ENCODE measurements at places on chromosomes 3 and 15.
A peak's percentile ranks its signal among the peaks of the same experiment; 100 is the strongest.

DNA sequence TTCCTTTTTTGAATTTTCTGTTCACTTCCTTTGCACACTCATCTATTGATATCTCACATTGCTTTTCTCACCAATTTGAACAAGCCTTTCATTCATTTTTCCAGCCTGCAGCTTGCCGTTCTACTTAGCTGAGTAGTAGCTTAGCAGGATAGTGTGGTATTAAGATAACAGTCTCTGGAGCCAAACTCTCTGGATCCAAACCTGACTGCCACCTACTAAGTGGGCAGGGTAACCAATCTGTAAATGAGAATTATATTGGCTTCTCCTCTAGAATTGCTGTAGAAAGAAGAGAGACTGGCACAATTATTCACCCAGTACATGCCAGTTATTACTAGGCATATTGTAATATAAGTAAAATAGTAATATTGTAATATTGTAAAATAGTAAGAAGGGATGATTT, 40.5 kb downstream of the AQP9 start:
- no peak for DNase-seq

- no peak for DNase-seq
Observed at GRCh38 chr3:76405196-76405595, 619.8 kb upstream of the ZNF717 start.

- DNase-seq, result no peak
Observed at GRCh38 chr3:120196333-120196732, 88.7 kb downstream of the GPR156 start.

DNA sequence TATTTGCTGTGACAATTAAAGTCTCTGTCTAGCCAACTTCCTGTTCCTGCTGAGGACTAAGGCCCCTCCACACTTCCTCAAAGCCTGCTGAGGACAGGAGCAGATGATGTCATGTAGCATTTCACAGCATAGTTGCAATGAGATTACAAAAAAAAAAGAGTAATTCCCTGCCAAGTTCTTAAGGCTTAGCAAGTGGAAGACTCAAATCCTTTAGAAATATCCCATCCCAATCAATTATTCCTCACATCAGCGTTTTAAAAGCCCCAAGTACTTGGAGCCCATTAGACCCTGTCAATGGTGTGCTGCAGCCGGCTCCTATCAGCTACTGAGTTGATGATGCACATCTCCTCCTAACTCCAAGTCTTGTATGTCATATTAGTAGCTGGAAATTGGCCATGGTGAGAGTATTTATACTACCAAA, 51.7 kb downstream of the TRANK1 start:
- DNase-seq, result no peak

- DNase-seq, result no peak
Observed at GRCh38 chr3:160125258-160125657, 100.0 kb upstream of the C3orf80 start.

DNA sequence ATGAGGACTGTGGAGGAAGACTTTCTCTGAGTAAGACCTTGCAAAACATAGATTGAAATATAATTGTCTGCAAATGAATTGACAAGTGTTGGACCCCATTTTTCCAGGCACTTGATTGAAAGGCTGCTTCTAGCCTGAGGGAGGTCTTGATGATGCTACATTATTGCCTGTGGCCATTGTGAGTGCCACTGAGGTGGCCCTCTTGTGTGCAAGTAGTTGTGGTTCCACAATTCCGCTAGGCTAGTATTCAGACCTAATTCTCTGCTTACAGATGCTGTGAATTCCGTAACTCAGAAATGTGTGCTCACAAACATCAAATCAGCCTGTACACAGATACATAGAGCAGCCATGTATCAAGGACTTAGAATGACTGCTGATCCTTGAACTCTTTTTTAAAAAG, 34.7 kb downstream of the FNDC3B start:
- DNase-seq, result no peak

DNA sequence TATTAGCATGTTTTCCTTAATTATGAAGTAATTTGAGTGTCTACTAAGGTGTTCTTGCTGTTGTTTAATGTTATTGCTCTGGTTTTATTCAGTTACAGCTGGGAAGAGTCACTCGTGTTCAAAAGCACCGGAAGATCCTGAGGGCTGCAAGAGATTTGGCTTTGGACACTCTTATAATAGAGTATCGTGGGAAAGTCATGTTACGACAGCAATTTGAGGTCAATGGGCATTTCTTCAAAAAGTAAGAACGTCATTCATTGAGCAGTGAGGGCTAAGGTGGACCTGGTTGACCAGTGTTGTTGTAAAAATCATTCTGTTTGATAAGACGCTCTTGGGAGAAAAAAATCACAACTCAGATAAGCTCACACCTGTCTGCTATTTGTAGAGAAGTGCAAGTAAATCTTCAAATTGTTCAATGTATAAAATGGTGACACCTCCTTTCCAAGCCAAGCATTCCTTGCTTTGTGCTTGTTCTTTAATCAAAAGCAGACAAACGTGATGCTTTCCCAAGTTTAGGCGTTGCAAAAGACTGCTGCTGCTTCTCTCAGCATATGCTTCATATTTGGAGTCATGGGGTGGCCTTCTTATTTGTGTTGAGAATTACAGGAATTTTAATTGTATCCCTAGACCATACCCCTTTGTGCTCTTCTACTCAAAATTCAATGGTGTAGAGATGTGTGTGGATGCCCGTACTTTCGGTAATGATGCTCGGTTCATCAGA, 44.2 kb downstream of the SETD5 start:
- DNase-seq, result no peak

DNA sequence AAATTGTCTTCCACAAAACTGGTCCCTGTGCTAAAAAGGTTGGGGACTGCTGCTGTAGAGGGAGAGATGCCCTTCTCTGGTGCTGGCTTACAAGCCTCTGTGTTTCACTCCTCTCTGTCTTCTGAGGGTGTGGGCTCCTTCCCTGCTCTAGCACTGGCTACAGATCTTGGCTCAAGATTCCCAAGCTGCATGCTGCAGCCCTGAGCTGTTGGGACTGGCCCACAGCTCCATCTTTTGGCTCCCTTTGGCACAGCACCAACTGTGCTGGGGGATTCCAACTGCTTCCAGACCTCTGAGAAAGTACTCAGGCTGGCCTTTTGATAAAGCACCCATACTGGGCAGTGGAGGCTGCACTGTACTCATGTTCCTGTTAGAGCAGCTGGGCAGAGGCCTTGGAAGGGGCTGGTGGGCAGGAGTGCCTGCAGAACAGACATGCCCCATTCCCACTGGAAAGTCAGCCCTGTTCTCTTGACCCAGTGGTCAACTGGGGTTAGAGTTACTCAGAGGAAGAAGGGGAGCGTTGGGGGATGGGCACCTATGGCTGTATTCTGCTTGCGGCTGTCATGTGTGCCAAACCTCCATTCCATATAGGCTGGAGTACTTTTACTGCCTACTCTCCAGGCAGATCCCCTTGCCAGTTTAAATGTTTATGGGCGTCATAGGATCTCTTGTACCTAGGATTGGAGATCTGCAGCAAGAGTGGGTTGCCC, 55.7 kb downstream of the GALK2 start:
- no peak for DNase-seq

GRCh38 chr15:70722266-70723121, 40.9 kb downstream of the UACA start:
- DNase-seq, result no peak

- no peak for DNase-seq
Observed at GRCh38 chr15:79957741-79958140, 13.3 kb downstream of the BCL2A1 start.

DNA sequence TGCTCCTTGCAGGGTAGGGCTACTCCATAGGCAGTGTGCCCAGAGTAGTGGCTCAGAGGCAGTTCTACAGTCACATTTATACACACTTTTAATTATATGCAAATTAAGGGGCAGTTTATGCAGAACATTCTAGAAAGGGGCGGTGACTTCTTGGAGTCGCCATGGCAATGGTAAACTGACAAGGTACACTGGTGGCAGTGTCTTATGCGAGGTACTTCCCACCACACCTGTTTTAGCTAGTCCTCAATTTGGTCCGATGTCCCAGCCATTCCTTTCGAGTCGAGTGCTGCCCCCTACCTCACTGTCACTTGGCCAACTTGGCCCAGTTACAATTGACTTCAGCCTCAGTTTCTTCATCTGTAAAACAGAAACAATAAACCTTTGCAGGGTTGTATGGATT, 3.8 kb upstream of the IRAK2 start:
- no peak for DNase-seq

- DNase-seq, result no peak
Observed at GRCh38 chr3:186381424-186382216, 19.6 kb upstream of the DGKG start.

DNA sequence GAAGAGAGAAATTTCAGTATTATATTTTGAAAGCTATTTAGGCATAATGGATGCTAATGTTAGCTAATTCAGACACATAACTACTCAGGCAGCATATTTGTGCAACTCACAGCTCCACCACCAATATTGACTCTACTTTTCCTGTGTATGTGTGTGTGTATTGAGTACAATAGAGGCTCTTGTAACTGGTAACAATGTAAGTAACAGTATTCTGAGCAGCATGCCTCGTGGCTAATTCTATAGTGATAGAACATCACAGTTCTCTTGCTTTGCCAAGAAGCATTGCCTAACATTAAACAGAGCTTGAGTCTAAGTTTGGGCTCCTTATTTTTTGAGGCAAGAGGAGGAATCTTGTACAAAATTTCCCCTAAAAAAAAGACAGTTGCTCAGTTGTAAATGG, 98.6 kb upstream of the ARHGEF26 start:
- DNase-seq, result no peak

DNA sequence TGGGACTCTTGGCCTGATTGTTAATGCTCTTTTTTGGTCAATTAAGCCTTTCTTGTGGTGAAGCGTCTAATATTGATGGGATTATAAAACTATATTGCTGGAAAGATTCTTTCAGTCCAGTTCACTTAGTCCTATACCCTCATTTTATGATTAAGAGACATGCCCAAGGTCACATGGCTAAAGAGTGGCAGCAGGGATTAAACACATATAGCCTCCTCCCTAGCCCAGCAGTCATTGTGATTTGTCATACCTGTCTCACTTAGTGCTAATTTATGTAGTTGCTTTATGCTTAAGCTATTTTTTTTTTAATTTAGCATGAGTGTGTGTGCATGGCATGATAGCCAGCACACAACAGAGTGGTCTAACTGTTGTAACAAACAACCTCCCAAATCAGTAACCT, 9.5 kb downstream of the PARP14 start:
- DNase-seq, result no peak

GRCh38 chr3:141050576-141051442, at the start of gene SPSB4:
Gene SPSB4, plus strand, starts transcription at chr3:141051347. Its CDS starts 14,758 bp downstream, at chr3:141066105.
- DNase-seq, result no peak

GRCh38 chr15:45197512-45197911, 9.7 kb upstream of the SHF start:
- no peak for DNase-seq

DNA sequence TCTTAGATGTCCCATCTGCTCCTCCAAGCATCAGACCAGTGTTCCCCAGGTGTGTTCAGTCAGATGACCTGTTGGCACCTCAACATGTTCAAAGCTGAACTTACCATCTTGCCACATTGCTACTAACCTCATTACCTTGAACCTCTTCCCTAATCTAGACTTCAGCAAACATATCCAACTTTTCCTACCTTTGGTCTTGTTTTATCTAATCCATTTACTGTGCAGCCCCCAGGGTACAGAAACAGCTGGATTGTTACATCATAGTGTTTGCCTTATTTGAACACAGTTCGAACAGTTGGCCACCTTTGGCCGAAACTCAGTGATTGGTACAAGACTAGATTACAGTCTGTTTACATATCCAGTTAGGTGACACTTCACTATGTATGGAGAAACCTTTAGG, 36.1 kb upstream of the MCF2L2 start:
- no peak for DNase-seq

GRCh38 chr3:10837849-10838248, 21.8 kb downstream of the SLC6A11 start:
- no peak for DNase-seq

- DNase-seq, result no peak
Observed at GRCh38 chr15:68157074-68157473, 48.1 kb downstream of the CALML4 start.

DNA sequence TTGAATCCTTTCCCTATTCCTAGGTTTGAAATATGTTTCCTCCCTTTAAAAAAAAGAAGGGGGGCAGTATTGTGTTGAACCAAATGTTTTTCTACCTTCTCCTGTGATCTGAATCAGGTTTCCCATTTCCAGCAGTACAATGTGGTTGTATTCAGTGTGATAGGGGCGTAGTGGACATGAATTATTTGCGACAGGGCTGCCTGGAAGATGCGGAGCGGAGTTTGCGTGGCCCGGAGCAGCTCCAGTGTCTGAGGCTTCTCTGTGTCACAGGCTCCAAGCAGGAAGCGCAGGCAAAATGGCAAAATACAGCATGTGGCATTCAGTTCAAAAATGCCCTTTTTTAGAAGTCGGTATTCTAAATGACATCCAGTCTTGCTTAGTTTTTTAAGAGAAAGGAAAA, 154.4 kb downstream of the PGPEP1L start:
- DNase-seq, result peak; percentile 87

- DNase-seq, result no peak
Observed at GRCh38 chr3:165513715-165514701, 317.8 kb upstream of the SLITRK3 start.

- DNase-seq, result peak; percentile 3
Observed at GRCh38 chr15:42138411-42138810, 18.0 kb downstream of the PLA2G4F start.

- DNase-seq, result no peak
Observed at GRCh38 chr3:20104167-20104661, 64.0 kb downstream of the KAT2B start.

GRCh38 chr3:139430493-139430892, 41.0 kb upstream of the COPB2 start:
- DNase-seq, result no peak

- DNase-seq, result no peak
Observed at GRCh38 chr15:79535536-79535935, 103.4 kb downstream of the MINAR1 start.

DNA sequence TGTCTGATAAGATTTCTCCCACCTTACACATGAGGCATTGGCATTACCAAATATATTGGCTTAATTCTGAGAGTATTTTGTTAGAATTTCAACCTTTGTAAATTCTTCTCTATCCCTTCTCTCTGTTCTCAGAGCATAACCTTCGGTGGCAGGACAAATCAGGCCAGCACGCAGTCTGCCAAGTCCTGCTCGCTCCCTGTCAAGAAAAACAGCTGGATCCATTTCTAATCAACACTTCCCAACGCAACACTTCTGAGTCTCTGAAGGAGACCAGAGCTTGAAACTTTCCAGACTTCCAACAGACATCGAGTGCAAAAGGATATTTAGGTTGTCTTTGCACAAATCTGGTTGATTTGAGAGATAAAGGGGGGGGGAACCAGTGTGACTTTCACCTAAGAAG, 125.7 kb downstream of the SV2B start:
- DNase-seq, result no peak

DNA sequence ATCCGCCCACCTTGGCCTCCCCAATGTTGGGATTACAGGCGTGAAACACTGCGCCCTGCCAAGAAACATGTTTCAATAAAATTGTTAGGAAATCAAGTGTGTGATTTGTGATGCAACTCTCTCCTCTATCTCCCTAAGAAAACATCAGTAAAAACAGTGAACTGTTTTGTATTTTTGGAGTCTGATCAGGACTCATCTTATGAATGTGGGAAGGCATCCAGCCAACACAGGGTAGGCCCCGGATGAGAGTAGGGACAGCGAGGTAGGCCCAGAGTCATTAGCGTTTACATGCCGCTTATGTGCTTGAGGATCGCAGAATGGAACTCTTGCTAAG, 884 bp upstream of the GLYCTK start:
- no peak for DNase-seq

- no peak for DNase-seq
Observed at GRCh38 chr3:60497902-60498301, 753.4 kb downstream of the FHIT start.

GRCh38 chr3:122272879-122273278, 52.2 kb upstream of the CSTA start:
- no peak for DNase-seq

- DNase-seq, result no peak
Observed at GRCh38 chr3:46090161-46090591, 62.9 kb upstream of the XCR1 start.

- DNase-seq, result no peak
Observed at GRCh38 chr3:108396336-108396735, 100.0 kb downstream of the HHLA2 start.
